ENCODE measurements at places on chromosomes 5 and 9. TPM values are rescaled to one million over a fixed set of nuclear protein-coding genes. Genes with fewer than 3 reads are reported as not detected.

GRCh38 chr5:91311697-91312501, 71.2 kb downstream of the ARRDC3 start:
- peak; percentile 71 for DNase-seq
- no peaks in the 10 kb centered on the region for H3K27me3 ChIP-seq
- no peak overlapping the region for H3K27ac ChIP-seq
- no peak overlapping the region for H3K4me3 ChIP-seq
- peaks cover 17% of the 10 kb centered on the region for H3K4me1 ChIP-seq

Gene CDC25C
- polyA plus RNA-seq = 15.5 TPM

- peak overlapping the region; percentile 9 for H3K27ac ChIP-seq
- H3K36me3 ChIP-seq = peaks cover 7% of the 10 kb centered on the region
- no peaks in the 10 kb centered on the region for H3K27me3 ChIP-seq
- H3K4me1 ChIP-seq = peaks cover 13% of the 10 kb centered on the region
- H3K4me3 ChIP-seq = peak overlapping the region; percentile 3
These were observed 7.9 kb downstream of the G3BP1 start for GRCh38 chr5:151779531-151780125.

GRCh38 chr9:94920420-94921091, 194.1 kb downstream of the AOPEP start:
- no peaks in the 10 kb centered on the region for H3K36me3 ChIP-seq
- DNase-seq = no peak
- no peak overlapping the region for H3K4me3 ChIP-seq
- H3K27ac ChIP-seq = no peak overlapping the region

Gene PLAC8L1
- polyA plus RNA-seq = 0.28 TPM

DNA sequence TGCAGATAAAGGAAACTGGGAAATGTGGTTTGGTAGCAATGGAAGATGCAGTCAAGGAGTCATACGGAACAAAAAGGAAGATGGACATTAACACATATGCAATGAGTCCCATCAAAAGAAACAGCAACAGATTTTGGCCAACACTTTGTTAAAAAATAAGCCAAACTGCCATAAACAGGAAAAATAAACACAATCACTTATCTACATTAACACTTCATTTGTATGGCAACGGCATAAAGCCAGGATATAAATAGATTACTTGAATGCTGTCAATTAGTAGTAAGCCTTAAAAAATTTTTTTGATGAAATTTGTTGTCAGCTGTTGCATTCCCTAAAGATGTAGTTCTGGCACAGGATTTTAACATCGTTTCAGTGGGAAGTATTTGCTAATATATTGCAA, 190.8 kb downstream of the CDH12 start:
- no peaks in the 10 kb centered on the region for H3K27me3 ChIP-seq
- H3K4me1 ChIP-seq = no peaks in the 10 kb centered on the region
- H3K36me3 ChIP-seq = no peaks in the 10 kb centered on the region
- H3K27ac ChIP-seq = no peak overlapping the region
- no peak for DNase-seq
- no peak overlapping the region for H3K4me3 ChIP-seq

DNA sequence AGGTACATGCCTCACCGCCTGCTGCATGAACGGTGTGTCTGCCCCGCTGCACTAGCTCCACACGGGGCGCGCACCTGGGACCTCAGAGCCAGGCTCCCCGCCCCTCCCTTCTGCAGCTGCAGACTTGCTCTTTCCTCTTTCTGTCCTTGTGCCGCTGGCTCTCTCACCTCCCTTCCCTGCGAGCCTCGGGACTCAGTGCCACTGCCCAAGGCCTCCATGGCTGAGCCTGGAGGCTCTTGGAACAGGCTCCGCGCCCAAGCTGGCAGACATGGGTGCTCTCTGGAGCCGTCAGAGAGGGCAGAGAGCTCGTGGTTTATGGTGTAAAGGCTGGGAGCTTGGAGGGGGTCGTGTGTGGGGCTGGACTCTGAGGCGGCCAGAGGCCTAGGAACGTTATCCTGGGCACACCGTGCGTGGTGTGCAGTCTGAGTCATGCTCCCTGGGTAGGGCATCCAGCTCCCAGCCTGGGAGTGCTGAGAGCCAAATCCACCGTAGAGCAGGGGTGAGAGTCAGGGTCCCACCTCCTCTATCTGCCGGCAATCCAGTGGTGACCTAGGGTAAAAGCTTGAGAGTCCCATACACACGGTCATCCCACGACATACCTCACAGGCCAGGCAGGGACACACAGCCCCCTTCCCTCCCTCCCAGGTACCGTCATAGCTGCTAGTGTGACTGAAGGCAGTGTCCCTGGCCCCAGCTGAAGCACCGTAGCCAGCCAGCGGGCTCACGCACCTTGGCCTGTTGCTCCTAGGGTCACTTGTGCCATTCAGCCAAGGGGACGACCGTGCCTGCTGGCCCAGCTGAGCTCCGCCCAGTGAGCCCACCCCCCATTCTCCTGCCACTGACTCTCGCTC, 22.4 kb downstream of the GOLGA2 start:
- no peak overlapping the region for H3K4me3 ChIP-seq
- DNase-seq = no peak
- no peaks in the 10 kb centered on the region for H3K27me3 ChIP-seq
- H3K27ac ChIP-seq = no peak overlapping the region

DNA sequence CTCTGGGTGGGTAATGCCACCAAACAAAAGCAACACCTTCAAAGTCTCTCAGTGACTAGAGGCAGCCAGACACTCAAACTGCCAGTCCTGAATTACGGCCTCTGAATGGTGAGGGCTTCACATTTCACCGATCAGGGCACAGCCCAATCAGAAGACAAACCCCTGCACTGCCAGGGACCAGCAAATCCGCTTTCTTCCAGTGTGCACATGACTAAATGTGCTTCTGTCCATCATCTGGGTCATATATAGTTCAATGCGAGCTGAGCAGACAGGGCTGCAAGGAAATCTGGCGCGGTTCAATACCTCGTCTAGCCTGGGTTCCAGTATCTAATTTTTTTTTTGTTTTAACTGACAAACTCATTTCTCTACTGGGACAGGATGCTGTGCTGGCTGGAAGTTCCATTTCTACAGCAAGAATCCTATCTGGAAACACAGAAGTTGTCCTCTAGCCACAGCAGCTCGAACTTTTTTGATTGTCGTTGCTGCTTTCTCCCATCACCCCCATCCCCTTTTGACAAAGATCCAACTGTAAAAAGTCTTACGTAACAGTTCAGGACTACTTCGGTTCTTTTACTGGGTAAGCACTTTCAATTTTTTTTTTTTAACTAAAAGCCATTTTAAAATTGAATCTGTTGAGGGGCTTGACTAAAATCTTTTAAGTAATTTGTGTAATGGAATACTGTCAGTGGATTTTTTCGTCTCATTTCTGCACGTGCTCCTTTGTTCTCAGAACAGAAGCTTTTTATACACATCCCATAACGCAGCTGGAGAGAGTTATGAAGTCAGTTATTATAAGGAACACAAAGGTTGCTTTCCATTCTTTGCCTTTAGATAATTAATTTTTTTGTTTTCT, 112.7 kb downstream of the NR6A1 start:
- H3K4me1 ChIP-seq = 0 out of 2 replicates have a peak, but pooled peaks cover 3% of the 10 kb centered on the region
- peak overlapping the region; percentile 75 for H3K4me3 ChIP-seq
- peak; percentile 93 for DNase-seq
- no peaks in the 10 kb centered on the region for H3K27me3 ChIP-seq

DNA sequence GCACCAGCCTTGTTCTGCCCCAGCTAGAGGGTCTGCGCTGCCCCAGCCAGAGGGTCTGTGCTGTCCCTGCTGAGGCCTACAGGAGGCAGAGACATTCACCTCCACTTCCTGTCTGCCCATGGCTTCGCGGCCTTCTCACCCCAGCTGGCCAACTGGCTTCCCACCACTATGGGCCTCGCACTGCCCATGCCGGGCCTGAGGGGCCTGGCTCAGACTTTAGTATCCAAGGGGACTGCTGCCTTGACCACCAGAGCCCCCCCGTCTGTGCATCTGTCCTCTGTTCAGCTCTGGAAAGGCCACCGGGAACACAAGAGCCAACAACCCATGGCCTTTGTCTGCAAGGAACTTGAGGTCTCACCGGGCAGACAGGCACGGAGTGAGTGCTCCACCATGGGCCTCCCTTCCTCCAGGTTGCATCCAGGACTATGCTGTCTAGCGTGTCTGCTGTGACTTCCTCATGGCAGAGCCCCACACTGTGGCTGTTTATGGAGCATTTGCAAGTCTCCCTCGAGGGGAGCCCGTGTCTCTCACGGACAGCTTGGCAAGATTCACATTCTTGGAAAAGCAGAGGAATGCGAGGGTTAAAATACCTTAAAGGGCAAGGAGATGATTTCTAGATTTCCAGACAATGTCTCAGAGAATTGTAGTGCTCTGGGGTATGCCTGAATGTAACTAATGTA, 1.7 kb downstream of the DCANP1 start:
- no peaks in the 10 kb centered on the region for H3K36me3 ChIP-seq
- H3K27ac ChIP-seq = no peak overlapping the region
- no peak for DNase-seq
- no peaks in the 10 kb centered on the region for H3K27me3 ChIP-seq

DNA sequence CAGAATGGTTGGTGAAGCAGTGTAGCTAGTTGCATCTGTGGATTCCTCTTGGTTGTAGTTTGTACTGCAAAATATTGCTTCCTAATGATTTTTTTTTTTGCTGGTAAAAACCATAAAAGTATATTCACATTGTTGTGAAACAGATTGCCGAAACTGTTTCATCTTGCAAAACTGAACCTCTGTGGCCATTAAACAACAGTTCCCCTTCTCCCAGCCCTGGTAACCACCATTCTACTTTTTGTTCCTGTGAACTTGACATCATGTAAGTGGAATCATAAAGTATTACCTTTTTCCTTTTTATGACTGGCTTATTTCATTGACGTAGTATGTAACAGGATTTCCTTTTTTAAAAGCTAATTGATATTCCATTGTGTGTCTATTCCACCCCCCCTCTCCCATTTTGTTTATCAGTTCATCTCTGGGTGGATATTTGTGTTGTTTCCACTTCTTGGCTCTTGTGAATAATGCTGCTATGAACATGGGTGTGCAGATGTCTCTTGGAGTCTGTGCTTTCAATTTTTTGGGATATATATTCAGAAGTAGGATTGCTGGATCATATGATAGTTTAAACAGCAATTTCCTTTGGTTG, 11.8 kb downstream of the SUB1 start:
- 0 out of 2 replicates have a peak overlapping the region, but pooled peaks have one; percentile 28 for H3K27ac ChIP-seq
- 0 out of 2 replicates have a peak overlapping the region, but pooled peaks have one; percentile 21 for H3K4me3 ChIP-seq

DNA sequence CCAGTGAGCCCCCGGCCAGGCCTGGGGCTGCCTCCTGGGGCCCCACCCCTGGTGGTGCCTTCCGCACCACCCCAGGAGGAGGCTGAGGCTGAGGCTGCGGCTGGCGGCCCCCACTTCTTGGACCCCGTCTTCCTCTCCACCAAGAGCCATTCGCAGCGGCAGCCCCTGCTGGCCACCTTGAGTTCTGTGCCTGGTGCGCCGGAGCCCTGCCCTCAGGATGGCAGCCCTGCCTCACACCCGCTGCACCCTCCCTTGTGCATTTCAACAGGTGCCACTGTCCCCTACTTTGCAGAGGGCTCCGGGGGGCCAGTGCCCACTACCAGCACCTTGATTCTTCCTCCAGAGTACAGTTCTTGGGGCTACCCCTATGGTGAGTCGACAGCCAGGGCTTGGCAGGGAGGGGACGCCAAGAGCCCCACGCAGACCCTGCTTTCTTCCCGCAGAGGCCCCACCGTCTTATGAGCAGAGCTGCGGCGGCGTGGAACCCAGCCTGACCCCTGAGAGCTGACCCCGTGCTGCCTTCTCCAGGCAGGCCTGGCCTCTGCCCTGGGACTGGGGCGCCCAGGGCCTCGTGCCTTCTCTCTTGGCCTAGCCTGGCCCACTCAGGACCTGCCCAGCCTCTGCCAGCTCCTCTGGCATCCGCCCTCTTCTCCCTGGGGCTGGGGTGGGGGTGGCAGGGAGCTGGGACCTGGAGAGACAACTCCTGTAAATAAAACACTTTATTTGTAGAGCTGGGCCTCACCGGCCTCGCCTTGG, 4.0 kb upstream of the EHMT1 start:
- H3K27ac ChIP-seq = no peak overlapping the region
- no peaks in the 10 kb centered on the region for H3K27me3 ChIP-seq
- peaks cover 2% of the 10 kb centered on the region for H3K36me3 ChIP-seq
- no peak overlapping the region for H3K4me3 ChIP-seq

- H3K4me3 ChIP-seq = no peak overlapping the region
- no peak overlapping the region for H3K27ac ChIP-seq
- H3K4me1 ChIP-seq = peaks cover 24% of the 10 kb centered on the region
- DNase-seq = no peak
- H3K27me3 ChIP-seq = no peaks in the 10 kb centered on the region
These were observed 6.0 kb downstream of the BRD3 start for GRCh38 chr9:134061688-134062371.

Gene INSL6
- polyA plus RNA-seq = 1.6 TPM

- no peaks in the 10 kb centered on the region for H3K27me3 ChIP-seq
- H3K4me1 ChIP-seq = no peaks in the 10 kb centered on the region
- no peaks in the 10 kb centered on the region for H3K36me3 ChIP-seq
- H3K27ac ChIP-seq = no peak overlapping the region
These were observed 169.6 kb downstream of the SLC24A2 start for GRCh38 chr9:19619221-19619620.

Gene TMC1
- not detected for polyA plus RNA-seq

Gene GNA14
- polyA plus RNA-seq = not detected

GRCh38 chr5:57171816-57172465, 1.9 kb upstream of the GPBP1 start:
- no peaks in the 10 kb centered on the region for H3K27me3 ChIP-seq
- H3K4me1 ChIP-seq = no peaks in the 10 kb centered on the region
- peak overlapping the region; percentile 87 for H3K4me3 ChIP-seq
- H3K36me3 ChIP-seq = no peaks in the 10 kb centered on the region
- peak overlapping the region; percentile 99 for H3K27ac ChIP-seq
- no peak for DNase-seq

Gene ZBTB26
- 4.1 TPM for polyA plus RNA-seq

DNA sequence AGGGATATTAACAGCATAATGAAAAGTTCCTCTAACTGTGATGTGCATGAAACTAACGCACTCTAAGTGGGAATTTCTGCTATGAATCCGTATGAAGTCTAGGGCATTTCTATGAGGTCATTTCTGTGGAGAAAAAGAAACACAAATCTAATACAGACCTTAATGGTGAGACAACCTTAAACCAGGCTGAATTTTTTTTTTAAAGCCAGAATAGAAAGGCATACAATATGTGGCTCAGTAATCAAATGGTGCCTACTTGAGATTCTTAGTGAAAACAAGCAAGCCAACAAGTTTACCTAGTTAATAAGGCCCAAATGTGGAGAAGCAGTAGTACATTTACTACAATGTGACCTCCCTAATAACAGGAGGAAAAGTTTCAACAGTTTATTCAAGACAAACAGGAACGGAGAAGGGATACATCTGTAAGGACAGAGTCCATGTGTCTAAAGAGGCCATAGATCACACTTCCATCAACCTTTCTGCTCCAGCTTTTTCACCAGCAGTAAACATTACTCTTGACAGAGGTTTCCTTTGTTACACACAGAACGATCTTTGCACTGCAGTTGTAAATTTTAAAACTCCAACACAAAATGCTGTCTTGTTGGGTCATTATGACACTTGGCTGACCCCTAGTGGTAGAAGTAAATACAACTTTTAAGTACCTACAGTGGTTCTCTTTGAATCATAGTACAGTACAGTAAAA, 26.2 kb downstream of the CARNMT1 start:
- H3K4me3 ChIP-seq = no peak overlapping the region
- H3K27me3 ChIP-seq = no peaks in the 10 kb centered on the region
- H3K36me3 ChIP-seq = no peaks in the 10 kb centered on the region
- DNase-seq = peak; percentile 36
- H3K27ac ChIP-seq = no peak overlapping the region

Measured in GM12878 (cell line).